ENCODE measurements at places on chromosomes 1 and 21.

DNA sequence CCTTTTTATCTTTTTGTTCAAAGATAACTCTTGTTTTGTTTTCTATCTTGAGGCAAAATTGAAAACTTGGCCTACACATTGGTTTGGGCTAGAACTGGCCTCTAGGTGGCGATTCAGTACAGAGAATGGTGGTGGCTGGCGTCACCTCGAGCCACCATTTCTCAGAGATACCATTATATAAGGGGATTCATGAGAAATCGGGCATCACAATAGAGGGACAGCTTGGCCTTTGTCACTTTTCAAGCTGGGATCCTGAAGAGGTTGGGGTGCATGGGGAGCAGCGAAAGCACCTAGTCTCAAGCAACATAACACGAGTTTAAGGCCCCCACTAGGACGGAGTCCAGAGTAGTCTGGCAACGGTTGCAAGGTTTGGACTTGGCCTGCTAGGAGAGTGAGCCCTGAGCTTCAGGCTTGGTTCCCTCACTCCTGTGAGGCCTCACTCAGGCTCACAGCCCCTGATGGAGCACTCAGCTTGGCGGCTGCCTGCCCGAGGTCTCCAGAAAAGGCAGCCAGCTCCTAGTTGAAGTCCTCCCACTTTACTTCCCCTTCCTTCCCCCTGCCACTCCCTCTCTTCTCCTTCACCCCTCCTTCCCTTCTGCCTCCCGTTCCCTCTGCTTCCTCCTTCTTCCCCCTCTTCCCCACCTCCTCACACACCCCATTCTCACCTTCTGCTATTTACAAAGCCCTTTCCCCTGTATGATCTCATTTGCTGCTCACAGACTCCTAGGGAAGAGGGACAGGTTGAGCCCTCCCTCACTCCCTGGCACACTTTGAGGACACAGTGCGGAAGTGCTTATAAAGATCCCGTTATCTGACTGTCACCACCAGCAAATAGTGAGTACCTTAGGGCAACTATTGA, 67.8 kb downstream of the LRIG2 start:
- peak; percentile 82 for DNase-seq

- no peak for DNase-seq
Observed at GRCh38 chr1:99565606-99566289, 80.2 kb upstream of the PALMD start.

- DNase-seq = no peak
Observed at GRCh38 chr1:24327891-24328290, 8.7 kb downstream of the GRHL3 start.

GRCh38 chr1:53442299-53442698, 16.9 kb upstream of the DMRTB1 start:
- DNase-seq = no peak

DNA sequence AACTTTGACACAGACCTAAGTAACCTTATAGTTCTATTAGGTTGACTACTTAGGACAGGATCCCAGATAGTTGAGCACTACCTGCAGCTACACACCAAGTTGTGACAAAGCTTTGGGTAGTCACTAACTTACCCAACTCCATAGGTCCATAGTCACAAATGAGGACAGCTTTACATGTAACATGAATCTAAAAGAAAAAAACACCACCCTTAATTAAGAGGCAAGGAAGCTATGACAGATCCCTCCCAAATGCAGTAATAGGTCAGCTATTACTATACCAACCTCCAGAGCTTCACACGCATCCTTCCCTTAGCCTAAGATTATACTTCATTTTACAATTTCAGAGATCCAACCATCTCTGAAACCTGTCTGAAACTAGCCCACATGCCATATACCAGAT, 12.7 kb upstream of the RAB42 start:
- DNase-seq = no peak

DNA sequence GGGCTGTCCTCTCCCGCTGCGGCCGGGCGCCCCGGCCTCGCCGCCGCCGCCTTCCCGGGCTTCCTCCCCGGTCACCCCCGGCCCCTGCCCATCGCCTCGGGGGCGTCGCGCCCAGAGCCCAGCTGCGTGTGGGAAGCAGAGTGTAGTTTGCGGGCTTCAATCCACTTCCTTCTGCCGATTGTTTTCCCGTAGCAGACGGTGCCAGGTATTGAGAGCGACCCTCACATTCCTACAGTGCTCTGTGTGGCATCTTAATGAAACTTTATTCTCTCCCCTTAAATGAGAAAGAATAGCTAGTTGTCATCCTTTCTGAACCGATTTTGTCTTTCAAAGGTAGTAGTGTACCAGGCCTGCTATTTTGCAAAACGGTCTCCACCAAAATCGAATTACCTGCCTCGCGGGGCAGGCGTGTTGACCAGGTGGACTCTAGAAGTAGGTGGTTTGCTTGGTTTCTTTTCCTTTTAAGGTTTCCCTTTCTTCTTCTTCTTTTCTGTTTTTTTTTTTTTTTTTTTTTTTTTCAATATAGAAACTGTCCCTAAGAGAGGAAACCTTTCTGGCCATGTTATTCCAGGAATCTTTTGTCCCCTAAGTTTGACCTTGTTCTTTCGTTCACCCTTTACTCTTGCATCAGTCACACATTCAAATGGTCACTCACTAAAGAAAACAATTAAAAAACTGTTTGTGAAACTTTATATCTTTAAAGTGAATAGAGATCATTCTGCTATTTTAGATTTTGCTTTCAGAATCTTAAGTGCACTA, 881 bp downstream of the USP25 start:
- DNase-seq = no peak

DNA sequence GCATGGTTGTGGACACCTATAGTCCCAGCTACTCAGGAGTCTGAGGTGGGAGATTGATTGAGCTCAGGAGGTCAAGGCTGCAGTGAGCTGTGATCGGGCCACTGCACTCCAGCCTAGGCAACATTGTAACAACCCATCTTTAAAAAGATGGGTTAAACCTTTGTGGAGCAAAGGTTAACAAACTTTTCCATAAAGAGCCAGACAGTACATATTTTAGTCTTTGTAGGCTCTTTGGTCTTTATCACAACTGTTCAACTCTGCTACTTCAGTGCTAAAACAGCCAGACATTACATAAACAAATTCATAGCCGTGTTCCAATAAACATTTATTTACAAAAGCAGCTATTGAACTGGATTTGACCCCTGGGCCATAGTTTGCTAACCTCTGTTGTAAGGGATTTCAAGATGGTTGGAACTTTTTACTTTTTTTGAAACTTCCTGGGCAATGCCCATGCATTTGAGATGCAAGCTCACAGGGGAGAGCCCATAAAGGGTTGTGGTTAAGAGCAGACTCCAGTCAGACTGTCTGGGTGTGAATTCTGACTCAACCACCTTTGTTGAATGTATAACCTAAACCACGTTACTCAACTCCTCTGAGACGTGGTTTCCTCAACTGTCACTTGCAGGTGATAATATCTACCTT, 10.8 kb downstream of the INAVA start:
- DNase-seq = no peak

DNA sequence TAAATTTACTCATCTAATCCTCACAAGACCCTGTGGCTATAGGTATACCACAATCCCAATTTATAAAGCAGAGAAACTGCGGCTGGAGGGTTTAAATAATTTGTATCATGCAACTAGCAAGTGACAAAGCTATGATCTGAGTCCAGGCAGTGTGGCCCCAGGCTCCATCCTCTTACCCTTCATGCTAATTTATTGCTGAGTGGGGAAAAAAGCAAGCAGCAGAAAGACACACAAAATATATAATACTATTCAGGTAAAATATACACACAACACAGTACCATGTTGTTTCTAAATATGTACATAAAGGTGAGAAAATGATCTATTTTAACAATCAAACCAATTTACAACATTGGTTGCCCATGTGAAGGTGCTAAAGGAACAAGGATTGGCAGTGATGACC, 17.3 kb upstream of the LORICRIN start:
- no peak for DNase-seq

GRCh38 chr21:45141507-45141906, 67.1 kb downstream of the ADARB1 start:
- no peak for DNase-seq

DNA sequence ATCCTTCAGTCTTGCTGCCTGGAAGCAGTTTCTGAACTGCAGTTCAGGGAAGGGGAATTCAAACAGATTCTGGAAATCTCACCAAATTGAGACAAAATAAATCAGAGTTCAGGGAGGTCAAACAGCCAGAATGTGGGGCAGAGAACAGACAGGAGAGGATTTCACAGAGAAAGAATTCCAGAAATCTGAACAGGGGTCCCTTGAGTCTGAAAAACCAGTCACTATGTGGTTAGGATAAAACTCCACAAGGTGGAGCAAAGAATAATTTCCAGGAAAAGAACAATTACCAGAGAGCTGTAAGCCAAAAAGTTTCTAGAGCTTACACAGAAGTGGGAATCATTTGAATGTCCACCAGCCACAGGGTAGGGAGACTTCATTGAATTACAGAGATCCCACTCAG, 84.7 kb downstream of the URB2 start:
- DNase-seq = no peak

DNA sequence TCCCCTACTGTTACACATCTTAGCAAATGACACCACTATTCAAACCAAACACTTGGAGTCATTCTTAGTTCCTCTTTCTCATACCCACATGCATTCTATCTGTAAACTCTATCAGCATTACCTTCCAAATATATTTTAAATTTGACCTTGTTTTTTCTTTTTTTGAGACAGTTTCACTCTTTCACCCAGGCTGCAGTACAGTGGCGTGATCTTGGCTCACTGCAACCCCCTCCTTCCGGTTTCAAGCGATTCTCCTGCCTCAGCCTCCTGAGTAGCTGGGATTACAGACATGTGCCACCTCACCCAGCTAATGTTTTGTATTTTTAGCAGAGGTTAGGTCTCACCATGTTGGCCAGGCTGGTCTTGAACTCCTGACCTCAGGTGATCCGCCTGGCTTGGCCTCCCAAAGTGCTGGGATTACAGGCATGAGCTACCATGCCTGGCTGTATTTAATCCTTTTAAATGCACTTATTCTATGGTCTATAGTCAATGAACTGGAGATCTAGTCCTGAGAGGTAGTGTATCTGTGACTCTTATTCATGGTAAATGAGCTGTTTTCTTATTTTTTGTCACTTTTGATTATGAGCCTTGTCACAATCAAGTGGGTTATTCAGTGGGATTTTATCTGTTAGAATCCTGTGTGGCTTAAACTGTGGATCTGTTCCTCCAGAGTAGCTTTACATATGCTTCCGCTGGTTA, 73.1 kb downstream of the GATAD2B start:
- DNase-seq = no peak

DNA sequence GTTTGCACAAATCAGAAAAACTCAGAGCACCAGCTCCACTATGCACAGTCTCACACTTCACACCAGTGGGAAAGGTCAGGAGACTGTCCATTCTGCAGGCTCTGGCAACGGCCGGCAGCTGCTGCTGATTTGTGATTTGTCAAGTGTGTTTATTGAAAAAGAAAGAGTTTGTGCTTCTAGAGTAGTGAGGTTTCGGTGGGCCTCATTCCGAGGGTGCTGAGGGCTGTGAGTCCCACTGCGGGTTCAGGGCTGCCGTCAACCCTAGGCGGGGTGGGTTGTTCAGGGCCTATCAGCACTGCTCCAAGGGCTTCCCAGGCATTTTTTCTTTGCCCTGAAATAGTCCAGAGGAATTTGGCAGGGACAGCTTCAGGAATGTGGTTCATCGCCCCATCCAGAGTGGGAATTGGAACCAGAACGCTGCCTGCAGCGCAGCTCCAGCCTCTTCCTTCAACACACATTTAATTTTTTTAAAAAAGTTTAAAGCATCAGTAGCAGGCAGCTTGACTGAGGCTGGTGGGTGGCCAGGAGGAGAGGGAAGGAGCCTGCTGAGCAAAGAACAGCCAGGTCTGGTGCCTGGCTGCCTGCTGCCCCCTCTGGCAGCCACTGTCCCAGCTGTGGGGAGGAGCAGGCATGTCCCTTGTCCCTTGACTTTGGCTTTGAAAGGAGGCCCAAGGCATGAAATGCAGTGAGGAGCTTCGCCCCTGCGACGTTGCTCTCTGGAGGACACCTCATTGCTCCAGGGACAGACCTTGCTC, 19.7 kb downstream of the STUM start:
- no peak for DNase-seq

DNA sequence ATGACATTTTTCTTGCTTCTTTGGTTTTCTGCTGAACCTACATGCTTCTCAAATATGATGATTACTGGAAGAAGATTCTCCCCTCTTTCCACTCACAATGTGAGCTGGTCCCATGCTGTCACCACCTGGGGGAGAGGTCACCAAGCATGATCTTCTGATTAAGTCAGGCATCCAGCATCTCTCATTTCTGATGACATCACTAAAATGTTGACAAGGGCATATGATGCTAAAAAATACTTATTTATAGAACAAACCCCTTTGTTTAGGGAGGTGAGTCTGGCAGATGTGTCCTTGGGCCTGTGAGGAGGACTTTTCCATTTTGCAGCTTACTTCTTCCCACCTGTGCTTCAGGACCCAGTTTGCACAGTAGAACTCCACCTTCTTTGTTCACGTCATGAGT, 42.0 kb upstream of the PCP4 start:
- no peak for DNase-seq

Measured in Ammon's horn (tissue), 1 donor.